ENCODE measurements at places on chromosomes 12 and 14.

DNA sequence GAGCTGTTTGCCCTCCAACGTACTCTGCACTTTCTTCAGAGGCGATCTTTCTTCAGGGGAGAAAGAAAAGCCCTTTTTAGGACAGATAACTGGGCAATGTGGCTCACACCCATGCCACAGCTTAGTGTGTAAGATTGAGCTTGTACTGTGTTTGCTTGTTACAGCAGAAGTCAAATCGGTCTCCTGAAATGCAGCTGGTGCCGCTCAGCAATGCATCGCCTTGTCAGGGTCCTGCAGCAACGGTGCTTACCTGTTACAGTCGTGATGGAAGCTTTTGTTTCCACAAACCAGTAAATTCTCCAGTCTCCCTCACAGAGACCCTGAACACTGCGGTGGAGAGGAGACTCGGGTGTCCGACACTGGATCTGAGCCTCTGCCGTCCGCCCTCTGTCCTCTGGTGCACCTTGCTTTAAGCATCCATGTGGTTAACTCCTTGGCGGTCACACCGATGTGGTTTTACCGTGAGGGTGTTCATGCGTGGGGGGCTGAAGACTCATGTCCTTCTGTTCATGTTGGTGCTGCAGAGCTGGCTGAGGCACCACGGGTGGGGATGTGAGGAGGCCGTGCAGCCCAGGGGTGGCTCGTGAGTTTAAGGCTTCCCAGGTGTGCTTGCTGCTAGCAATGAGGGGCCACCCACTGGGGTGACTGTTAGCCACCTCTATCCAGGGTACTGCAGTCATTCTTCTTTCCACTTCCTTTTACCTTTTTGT, 47.3 kb downstream of the FBXL14 start:
- DNase-seq = no peak

DNA sequence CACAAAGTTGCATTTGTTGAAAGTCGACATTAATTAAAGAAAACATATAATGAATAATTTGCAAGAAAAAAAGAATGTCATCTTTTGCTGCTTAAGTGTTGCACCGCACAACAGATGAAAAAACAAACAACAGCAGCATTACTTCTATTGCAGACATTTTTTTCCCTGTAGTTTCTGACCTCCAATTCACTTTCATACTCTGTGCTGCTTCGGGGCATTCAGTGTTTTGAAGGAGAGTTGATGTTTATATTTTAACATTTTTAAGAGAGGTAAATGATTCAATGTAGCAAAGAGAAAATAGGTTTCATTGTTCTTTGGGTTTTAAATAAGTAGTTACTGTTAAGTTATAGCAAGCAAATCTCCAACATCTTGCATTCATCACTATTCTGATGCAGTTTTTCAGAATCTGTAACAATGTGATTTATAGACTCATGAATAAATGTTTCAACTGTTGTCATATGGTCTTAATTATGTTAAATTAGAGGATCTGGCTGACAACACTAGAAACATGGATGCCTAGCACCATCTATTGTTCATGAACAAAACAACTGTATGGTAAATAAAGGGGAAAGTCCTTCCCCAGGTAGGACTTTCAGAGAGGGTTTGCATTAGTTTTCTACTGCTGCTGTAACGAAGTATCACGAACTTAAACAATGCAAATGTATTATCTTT, 168.1 kb downstream of the BCAT1 start:
- DNase-seq = peak; percentile 20

GRCh38 chr12:22396253-22396652, 61.7 kb upstream of the ST8SIA1 start:
- no peak for DNase-seq

DNA sequence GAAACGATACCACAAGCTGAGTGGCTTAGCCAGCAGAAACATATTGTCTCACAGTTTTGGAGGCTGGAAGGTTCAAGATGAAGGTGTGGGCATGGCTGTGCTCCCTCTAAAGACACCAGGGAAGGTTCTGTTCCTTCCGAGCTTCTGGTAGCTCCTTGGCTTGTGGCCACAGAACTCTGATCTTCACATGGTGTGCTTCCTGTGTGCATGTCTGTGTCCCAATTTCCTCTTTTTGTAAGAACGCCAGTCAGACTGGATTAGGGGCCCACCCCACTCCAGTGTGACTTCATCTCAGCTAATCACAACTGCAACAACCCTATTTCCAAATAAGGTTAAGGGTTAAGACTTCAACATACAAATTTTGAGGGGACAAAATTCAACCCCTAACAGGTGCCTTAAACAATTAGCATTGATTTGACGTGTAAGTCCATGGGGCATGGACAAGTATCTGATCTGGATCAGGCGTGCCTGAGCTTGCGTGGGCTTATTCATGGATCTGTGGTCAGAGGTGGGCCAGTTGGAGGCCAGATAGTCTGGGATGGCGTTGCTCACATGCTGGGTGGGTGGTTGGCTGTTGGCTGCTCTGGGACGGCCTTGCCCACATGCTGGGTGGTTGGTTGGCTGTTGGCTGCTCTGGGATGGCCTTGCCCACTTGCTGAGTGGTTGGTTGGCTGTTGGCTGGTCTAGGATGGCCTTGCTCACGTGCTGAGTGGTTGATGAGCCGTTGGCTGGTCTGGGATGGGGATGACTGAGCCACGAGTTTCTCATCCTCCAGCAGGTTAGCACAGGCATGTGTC, 88.5 kb downstream of the LGMN start:
- DNase-seq = no peak

GRCh38 chr14:76701981-76702380, 59.3 kb upstream of the VASH1 start:
- no peak for DNase-seq

DNA sequence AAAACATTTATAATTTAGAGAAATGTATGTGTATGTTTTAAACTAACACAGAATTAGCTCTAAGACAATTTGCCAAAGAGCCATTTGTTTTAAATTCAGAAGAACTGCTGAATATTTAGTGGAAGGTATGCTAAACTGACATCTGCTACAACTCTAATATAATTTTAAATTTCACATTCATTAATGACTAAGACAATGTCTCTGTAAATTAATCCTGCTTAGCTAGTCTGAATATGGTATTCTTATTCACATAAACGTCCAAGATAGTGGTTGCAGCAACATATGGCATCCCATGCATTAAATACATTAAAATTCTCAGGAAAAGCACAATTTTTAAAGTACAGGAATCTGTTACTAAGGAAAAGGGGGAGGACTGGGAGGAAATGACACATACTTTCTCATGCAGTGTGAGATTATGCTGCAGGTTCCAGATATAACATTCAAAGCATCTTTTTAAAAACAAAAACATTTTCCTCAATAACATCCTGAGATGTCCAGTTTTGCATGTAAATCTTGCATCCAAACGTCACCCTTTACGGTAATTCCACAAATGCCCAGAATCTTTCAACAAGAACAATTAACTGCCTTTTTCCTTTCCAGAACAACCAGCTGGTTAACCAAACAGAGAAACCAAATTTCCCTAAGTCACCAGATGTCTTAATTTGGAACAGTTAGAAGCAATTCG, 26.9 kb downstream of the WDR89 start:
- DNase-seq = peak; percentile 42

- peak; percentile 67 for DNase-seq
Measured at GRCh38 chr14:71362920-71363584, 455.8 kb downstream of the PCNX1 start.

GRCh38 chr12:118183711-118184110, 47.8 kb downstream of the PEBP1 start:
- DNase-seq = no peak

DNA sequence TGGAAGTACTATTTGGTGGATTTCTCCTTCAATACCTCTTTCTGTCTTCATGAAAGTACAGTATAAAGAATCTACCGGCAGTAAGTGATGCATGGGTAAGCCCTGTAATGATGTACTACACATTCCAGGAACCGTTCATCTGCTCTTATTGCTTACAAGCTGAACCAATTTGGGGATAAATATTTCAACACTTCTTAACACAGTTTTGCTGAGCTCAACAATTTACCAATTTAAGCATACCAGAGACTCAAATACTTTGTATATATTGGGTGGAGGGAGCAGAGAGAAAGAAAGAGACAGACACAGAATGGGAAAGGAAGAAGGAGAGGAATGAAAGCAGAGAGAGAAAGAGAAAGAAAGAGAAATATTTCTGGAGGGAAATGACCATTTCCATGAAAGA, 821.1 kb upstream of the FLRT2 start:
- no peak for DNase-seq

GRCh38 chr12:127722611-127723010, 544.4 kb upstream of the TMEM132C start:
- DNase-seq = peak; percentile 68

GRCh38 chr12:97520106-97520505, 57.5 kb downstream of the RMST start:
- DNase-seq = no peak

DNA sequence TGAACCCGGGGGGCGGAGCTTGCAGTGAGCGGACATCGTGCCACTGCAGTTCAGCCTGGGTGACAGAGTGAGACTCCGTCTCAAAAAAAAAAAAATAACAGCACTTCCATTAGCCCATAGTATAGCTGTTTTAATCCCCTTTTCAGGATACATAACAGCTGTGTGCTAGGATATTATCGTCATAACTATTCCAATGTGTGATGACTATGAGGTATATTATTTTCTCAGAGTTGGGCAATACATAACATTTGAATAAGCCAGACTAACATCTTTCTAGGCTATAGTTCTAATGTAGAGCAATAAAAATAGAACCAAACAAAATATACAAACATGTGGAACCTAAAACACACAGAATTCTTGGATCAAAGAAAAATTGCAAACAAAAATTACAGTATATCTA, 57.1 kb downstream of the MARK3 start:
- DNase-seq = no peak

DNA sequence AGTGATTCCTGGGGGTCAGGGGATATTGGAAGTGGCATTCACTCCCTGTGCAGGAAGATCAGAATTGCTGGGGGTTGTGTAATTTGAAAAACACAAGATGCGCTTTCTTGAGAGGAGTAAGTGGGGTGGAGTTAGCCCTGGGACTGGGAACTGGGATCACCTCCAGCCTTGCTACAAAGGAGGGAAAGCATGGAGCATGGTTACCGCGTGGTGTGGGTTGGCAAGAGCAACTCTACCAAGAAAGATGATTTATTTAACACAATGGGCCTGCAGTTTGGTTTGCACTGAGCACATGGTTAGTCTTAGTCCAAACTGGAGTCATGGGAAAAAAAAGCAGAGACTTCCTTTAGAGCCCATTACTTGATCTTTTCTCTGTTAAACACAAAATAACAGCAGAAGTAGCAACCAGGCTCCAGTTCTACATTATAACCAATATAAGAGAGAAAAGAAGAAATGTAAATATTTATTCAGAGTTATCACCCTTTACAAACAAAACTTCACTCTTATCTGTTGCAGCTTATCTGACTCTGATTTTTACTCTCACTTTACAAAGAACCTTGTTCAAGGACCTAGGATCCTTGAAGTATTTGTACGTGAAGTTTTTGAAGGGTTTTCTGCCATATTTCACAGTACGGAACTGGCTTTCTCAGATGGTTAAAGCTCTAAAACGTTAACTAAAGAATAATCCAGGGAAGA, 2.1 kb upstream of the NIN start:
- DNase-seq = no peak

- DNase-seq = no peak
Measured at GRCh38 chr14:62431496-62431895, 613.8 kb downstream of the KCNH5 start.

GRCh38 chr12:102408487-102409297, 71.7 kb downstream of the IGF1 start:
- DNase-seq = no peak

- DNase-seq = peak; percentile 67
Measured at GRCh38 chr12:31868965-31869364, 90.2 kb upstream of the RESF1 start.

DNA sequence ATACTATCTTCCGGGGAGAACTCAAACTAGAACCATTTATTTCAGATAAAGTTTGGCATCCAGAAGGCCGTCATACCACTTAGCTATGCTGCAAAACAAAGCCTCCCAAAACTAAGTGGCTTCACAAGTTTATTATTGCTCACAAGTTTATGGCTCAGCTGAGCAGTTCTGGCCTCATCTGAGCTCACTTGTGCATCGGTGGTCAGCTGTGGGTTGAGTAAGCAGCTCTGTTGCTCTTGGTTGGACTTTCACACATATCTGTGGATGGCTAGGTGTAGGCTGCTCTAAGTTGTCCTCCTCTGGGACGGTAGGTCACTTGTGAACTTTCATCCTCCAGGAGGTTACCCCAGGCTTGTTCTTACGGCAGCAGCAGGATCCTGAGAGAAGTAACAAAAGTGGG, 162.7 kb downstream of the BTG1 start:
- DNase-seq = no peak

- no peak for DNase-seq
Measured at GRCh38 chr14:104895207-104895785, 29.4 kb upstream of the PLD4 start.

- DNase-seq = no peak
Measured at GRCh38 chr12:132813443-132813842, 15.2 kb downstream of the GOLGA3 start.

- DNase-seq = no peak
Measured at GRCh38 chr12:60096727-60097126, 500.9 kb downstream of the SLC16A7 start.

GRCh38 chr12:55019784-55020183, at the start of gene NEUROD4:
Gene NEUROD4, plus strand, starts transcription at chr12:55019974. Its CDS starts 6,466 bp downstream, at chr12:55026440.
- peak; percentile 90 for DNase-seq

Measured in NCI-H524 (cell line).